GM20000 (cell line): ENCODE measurements at places on chromosomes 7 and 10.

DNA sequence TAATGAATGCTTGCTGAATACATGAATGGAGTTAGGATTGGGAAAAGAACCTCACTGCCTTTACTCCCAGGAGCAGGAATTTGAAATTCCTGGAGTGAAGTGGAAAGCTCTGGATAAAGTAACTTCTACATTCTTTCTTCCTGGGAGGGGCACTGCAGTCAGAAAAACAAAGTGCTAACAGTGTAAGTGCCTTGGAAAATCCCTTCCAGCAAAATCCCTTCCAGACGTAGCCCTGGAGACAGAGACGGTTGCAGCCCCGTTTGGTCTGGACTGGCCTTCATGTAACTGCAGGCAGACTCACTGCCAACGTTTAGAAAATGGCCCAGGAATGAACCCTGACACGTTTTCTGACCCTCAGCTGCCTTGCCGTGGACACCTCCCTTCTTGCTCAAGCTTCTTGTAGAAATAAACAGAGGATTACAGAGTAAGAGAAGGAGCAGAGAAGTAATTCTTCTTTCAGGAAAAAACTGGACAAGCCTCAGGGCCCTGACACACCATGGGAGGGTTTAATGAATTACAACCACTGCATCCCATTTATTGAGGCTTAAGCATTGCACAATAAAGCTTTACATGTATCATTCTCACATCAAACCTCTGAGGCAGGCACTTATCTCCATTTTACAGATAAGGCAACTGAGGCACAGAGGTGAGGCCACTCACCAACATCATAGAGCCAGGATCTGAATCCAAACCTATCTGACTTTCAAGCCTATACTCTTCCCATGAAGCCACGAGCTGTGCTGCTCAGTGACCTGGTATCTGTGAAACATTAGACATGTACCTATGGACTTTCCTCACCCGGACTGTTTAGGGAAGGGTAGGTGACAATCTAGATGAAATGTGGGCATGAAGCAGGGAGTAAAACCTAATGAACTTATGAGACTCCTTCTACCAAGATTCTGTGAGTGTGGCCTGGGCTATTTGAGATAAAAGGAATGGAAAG lies 7.8 kb downstream of the ITPRIP start:
- DNase-seq = no peak

GRCh38 chr7:33806298-33807154 lies 98.8 kb upstream of the BMPER start:
- no peak for DNase-seq

DNA sequence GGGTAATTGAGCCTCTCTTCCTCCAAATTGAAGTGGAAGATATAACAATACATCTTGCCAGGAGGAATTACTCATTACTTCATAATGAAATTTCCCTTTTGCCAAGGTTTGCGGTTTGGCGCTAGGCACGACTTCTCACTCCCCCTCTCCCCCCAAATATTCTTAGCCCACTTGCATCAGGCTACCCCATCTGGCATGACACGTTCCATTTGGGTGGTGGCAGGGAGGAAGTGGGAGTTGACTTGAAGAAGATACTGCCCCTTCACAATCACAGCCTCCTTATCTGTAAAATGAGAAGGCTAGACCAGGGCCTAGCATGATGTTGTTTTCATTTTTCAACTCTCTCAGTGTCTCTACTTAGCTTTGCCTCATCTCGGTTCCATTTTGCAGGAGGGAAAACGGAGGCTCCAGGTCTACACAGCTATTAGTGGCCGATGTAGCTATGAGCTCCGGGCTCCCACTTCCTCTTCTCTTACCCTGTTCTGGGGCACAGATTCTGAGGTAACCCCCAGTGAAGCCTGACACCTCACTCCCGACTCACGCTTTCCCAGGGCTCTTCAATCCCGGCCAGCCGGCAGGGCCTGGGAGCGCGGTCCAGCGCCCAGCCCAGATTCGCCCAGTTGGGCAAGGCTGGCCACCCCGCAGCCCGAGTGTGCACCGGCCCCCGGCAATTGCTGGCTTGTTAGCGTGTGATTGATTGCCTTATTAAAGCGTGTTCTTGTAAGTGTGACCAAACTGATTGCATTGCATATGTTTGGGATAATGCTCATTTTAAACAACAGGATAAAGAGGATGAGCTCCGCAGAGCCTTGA lies 6.5 kb downstream of the EVX1 start:
- no peak for DNase-seq

DNA sequence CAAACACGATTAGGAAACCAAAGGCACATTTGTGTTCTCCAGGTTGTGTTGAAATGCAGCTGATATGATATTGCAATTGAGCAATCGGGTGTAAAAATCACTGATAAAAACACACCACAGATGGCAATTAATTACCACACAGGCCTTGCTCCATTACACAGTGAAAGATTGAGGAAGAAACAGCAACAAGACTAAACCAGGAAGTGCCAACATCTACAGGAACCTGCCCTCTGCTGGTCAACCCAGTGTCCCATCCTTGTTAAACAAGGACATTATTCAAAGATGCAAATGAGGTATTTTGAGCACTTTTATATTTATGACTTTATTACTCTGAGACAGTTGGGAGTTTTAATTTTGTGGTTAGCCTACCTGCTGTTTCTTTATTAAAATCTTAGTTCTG lies 765.6 kb upstream of the GHITM start:
- no peak for DNase-seq

GRCh38 chr10:131203456-131204357 lies 107.8 kb downstream of the TCERG1L start:
- no peak for DNase-seq

- DNase-seq = no peak
These were observed 144.2 kb downstream of the CXCL12 start for GRCh38 chr10:44240584-44241205.
